ENCODE measurements at places on chromosomes 1 and 21. TPM values are rescaled to one million over a fixed set of nuclear protein-coding genes. Genes with fewer than 3 reads are reported as not detected.

Gene MASP2
- 0.15 TPM for total RNA-seq

- DNase-seq, result no peak
Measured at GRCh38 chr1:1687846-1688245, 4.7 kb downstream of the SLC35E2B start.

GRCh38 chr21:41338455-41338854 is 21.9 kb downstream of the FAM3B start:
- no peak for DNase-seq

DNA sequence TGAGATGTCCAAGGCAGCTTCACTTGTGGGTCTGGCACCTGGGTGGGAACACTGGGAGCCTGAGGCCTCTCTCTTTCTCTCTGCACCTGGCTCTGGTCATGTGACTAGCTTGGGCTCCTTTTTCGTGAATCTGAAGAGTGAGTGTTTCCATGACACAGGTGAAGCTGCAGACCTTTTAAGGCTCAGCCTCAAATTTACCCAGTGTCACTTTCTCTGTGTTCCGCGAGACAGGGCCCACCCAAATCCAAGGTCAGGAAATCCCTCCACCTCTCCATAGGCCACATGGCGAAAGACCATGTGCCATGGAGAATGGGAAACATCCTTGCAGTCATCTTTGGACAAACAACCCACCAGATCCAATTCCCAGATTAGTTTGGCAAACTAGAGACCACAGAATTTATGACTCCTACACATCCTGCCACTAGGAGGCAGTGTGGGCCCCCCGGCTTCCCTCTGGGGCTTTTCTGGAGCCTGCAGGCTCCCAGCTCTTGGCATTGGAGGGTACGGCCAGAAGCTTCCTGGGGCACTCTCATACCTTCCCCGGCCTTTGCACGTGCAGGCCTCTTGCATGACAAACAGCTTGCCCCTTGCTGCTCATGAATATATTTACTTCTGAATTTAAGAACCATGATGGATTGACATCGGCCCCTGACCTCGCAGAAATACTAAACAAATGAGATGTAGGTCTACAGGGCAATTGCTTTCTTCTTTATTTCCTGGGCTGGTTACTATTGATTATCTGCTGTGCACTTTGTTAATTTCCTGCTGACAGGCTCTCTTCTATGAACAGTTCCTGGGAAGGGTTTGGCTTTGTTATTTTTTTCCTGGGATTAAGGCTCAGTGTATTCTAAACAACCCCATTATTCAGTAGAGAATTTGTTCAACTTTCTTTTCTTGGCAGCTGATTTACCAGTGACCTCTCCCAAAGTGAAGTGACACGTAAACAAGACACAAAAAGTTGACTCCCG is 180.7 kb downstream of the KAZN start:
- DNase-seq, result no peak

DNA sequence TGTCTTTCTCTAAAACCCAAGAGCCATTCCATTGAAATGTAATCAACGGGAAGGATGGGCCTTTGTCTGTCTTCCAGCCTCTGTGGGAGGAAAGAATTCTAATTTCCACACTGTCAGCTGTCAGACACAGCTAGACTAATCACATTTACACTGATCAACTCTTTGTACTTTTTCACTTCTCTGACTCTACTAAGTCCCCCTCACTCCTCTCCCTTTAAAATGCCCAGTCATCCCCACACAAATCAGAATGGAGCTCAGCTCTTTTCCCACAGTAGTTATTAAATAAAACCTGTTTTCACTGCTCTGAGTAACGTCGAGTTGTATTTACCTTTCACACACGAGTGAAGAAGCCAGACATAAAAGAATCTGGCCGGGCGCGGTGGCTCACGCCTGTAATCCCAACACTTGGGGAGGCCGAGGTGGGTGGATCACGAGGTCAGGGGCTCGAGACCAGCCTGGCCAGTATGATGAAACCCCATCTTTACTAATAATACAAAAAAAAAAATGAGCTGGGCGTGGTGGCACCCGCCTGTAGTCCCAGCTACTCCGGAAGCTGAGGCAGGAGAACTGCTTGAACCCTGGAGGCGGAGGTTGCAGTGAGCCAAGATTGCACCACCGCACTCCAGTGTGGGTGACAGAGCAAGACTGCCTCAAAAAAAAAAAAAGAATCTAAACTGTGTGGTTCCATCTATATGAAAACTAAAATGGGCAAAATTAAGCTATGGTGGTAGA is 13.3 kb downstream of the ZBTB8OS start:
- no peak for DNase-seq

GRCh38 chr1:15410223-15410883 is 665 bp downstream of the EFHD2 start:
- no peak for DNase-seq

DNA sequence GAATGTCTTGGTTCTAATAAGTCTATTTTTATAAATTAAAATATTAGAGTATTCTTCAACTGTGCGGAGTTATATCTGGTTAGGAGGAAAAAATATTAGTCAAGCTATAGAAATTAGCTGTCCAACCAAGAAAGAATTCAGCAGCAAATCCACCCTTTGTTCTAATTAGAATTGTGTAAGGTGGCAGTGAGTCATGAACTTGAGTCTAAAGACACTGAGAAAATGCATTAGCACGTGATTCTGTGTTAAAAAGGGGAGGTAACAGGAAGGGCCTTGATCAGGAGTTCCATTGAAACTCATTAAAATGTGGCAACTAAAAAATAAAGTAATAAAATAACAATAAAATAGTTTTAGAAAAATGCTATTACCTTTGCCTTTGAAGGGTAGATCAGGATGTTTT is 398.2 kb upstream of the RGS18 start:
- DNase-seq, result no peak

GRCh38 chr1:174871886-174872285 is 127.9 kb upstream of the CACYBP start:
- DNase-seq, result no peak

DNA sequence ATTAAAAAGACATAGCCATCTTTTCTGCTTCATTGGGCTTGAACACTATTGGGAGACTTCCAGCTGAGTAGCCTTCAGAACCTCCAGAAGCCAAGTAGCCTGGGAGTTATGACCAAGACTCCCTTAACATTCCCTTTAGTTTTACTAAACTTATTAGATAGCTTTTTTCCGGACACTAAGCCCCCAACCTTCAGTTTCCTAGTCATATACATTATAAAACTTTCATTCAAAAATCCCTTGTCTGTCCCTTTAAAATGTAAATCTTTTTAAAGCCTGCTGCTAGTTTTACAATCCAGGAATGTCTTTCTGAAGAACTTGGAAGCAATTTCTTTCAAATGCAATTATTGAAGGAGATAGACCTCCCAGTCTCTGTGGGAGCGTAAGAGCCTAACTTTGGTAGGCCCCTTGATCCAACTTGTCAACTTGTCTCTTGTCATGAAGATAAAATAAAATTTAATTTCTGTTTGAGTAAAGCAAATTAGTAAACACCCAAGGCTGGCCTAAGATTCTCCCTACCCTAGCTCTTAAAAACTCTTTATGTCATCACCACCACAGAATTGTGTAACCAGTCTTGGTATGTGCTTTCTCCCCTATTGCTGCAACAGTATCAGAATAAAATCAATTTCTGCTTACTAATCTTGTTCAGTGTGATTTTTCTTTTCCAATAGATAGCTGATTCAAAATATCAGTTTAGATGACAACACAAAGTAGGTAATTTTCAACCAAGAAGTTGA is 796.2 kb downstream of the PLA2G4A start:
- no peak for DNase-seq

DNA sequence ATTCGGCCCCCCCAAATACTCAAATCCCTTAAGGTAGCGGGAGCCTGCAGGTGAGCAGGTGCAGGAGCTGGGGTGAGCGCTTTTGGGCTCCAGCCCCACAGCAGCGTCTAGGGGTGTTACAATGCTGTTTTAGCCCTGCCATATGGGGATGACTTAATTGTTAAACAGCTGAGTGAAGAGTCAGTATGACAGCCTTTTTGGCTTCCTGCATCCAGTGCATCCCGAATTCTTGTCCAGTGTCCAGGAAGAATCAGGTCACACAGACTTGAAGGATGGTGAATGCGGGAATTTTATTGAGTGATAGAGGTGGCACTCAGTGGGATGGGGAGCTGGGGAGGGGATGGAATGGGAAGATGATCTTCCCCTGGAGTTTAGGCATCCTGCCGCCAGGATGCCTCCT is 30.4 kb upstream of the HHAT start:
- no peak for DNase-seq

DNA sequence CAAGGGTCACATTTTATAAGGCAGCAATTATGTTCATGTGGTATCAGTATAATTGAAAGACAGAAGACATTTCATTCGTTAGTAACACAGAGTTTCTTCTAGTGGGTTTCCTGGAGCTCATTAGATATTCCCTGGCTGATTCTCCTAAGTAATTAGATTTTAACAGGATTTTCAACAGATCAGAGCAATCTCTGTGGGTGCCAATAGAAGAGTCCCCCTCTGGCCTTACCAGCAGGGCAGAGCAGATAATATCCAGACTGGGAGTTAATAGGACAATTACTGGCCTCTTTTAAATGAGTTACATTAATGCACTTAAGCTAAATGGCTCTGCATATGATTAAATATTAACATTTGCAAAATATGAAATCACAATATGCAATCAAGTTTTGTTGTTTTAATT is 74.2 kb upstream of the FOXD3 start:
- DNase-seq, result no peak

GRCh38 chr1:238677567-238677966 is 708.8 kb upstream of the CHRM3 start:
- no peak for DNase-seq

GRCh38 chr1:19342062-19342750 is 30.1 kb downstream of the SLC66A1 start:
- DNase-seq, result no peak

DNA sequence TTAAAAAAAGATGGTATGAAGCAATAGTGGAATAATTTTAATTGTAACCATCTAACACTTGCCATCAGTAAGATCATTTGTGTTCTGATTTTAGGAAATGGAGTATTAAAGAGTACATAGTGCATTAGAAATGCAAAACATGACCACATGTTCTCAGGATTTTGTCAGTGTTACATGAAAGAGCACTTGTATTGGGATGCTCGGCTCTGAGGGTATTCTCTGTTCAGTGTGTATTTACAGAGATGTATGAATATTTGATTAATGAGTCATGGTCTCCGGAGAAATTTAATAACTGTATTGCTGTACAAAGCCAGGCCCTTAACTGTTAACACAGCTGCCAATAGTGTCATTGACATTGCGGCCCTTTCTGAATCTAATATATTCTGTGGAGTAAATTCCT is 91.7 kb downstream of the ATG4C start:
- no peak for DNase-seq

DNA sequence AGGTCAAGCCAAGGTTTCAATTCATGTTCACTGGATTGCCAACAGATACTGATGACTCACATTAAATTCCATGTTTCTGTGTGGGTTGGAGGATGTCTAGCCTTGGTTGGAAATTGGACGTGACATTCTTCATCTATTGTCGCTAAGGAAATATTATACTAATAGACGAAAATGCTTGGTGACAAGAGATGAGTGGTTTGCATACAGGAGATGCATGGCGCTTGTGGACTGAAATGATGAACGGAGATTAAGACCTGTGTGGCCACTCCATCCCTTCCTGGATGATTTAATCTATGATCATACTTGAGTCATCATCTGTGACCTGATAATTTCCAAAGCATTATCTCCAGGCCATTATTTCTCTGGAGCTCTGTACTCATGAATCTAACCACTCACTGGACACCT is 97.0 kb upstream of the CD34 start:
- DNase-seq, result no peak

GRCh38 chr1:219574484-219575087 is 38.3 kb downstream of the ZC3H11B start:
- no peak for DNase-seq

DNA sequence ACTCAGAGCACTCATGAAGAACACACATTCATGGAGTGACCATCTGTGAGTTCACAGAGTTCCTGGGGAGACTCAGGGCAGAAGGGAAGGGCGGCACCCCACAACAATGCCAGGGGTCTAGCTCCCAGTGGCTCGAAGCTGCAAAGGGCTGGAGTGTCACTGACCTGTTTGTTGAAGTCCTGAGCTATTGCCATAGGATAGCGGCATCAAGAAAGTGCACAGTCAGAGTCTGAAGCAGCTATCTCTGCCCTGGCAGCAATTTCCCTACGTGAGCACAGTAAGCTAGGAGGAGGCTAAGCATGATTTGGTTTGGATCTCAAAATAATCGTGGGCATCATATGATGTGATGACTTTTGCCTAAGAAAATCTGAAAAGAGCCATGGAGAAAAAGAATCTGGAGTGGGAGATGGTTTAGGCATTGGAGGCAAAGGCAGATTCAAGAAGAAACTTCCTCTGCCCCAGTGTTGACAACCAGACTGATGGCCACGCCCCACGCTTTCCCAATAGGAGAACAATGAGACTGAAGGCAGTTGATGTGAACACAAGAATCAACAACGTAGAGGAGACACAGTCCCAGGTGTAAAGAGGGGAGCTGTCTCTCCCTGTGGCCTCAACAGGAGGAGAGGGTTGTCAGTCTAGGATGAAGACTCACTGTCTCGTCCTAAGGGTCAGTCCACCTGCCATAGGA is 100.0 kb upstream of the SLC25A33 start:
- no peak for DNase-seq

- DNase-seq, result no peak
Measured at GRCh38 chr1:24266998-24267397, 52.2 kb upstream of the GRHL3 start.

DNA sequence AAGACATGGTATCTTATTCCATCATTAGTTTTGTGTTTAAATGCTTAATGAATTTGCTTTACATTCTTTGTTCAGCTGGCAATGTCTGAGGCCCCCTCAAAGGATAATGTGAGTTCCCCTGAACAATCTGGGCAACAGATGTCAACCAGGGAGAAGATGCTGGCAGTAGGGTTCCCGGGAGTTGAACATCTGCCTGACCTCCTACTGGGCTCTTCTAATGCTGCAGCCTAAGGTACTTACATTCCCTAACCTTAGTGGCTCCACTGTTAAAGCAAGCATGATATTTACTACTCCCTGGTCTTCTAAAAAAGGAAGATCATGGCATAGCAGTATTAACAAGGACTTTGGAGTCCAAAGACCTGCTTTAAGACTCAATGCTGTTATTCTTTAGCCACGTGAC is 574.9 kb upstream of the NR5A2 start:
- no peak for DNase-seq

DNA sequence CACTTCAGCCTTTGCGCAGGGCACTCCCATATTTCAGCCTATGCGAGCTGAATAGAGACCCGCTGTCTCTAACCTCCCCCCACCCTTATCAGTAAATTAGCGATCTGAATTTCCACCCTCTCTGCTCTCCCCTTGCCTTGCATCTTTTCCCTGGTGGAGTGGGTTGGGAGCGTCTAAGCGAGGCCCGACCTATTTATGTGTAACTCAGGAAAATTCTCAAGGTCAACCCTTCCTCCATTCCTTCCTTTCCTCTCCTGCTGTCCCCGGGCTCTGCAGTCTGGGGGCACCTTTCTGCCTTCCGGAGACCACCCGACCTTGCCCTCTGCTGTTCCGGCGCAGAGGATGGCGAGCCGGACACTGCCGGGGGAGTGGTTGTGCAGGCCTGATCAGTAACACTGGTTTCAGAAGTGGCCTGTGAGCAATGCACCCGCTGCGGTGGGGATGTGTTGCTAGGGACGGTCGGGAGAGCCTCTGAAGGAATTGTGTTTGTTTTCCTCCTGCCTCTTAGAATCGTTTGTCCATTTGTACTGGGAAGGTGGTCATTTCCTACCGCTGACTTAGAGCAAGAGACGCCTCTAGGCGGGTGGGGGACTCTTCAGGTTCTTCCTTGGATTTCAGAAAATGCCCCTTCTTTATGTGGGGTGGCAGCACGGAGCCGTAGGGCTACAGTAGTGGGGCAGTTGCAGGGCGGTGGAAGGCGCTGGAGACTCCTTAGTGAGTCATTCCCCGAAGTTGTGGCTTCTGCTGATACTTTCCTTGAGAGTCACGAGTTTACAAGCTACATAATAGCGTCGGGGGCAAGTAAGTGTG is 513 bp downstream of the MGST3 start:
- peak; percentile 21 for DNase-seq

All from activated T-helper 1 cell treated with anti-CD3 and anti-CD28 coated beads, Interleukin-12 subunit alpha, Interleukin-12 subunit beta, Interleukin-2, Interleukin-4 antibody, amounts not matched to agents 30 ng/mL and 10 ng/mL and 1 ng/mL, durations not matched to agents 14 hours and 24 hours and 36 hours (primary cell).